ENCODE measurements at places on chromosomes 7 and 10.

- no peak for DNase-seq
Observed at GRCh38 chr7:69624435-69625230, 26.4 kb downstream of the AUTS2 start.

GRCh38 chr7:44285561-44285960 is 39.8 kb downstream of the CAMK2B start:
- DNase-seq: no peak

GRCh38 chr10:70664702-70665195 is 7.6 kb upstream of the ADAMTS14 start:
- no peak for DNase-seq

GRCh38 chr10:87700031-87700796 is 40.5 kb downstream of the PAPSS2 start:
- no peak for DNase-seq

DNA sequence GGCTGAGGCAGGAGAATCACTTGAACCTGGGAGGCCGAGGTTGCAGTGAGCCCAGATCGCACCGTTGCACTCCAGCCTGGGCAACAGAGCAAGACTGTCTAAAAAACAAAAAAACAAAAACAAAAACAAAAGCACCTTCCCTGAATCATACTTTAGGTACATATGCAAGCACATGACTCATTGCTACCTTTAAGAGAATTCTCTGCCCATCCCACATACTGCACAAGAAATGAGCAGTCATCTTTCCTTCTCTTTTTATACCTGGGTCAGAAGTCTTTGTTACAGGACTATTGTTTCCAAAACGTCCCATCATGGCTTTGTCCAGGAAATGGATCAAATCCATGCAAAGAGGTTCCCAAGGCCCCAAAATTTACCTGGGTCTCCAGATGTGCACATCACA is 21.5 kb upstream of the AKR1B10 start:
- no peak for DNase-seq

- no peak for DNase-seq
Observed at GRCh38 chr7:45881759-45882464, 6.4 kb upstream of the IGFBP1 start.

GRCh38 chr7:136514776-136515175 is 353.7 kb upstream of the CHRM2 start:
- no peak for DNase-seq

- DNase-seq: no peak
Observed at GRCh38 chr10:127918572-127918971, 11.7 kb downstream of the PTPRE start.

DNA sequence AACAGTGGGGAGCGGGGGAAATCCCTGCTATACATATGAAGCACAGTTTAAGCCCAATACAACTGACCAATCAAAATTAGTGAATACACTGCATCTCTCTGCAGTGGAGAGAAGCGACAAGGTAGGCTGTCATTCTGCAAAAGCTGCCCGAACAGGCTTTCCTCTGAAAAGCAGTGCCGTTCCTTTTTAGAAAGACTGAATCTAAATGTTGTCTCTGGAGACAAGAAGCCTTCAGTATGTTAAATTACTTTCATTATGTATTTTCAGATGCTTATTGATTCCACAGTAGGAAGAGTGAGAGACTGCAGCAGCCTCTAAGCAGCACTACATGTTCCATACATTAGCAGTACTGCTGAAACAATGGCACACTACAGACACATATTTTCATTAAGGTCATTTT is at the start of gene GPR22:
Gene GPR22, plus strand, starts transcription at position 129 of the 400 bp plus-strand sequence. CDS start 4,004 bp downstream, outside the sequence.
- DNase-seq: no peak

DNA sequence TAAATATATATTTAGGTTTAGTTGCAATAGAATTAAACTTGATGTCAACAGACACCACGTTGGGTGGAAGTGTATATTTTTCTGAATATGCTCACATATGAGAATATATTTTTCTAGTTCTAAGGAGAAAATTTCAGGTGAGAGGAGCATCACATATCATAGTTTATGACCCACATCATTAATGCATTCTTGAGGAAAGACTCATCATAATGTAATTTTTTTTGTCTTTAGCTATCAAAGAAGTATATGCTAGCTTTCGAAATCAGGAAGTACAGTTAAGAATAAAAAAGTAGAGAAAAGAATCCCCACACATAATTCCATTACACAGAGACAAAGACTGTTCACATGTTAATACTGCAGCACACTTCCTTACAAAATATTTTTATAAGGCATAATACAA is 30.4 kb downstream of the A1CF start:
- no peak for DNase-seq

DNA sequence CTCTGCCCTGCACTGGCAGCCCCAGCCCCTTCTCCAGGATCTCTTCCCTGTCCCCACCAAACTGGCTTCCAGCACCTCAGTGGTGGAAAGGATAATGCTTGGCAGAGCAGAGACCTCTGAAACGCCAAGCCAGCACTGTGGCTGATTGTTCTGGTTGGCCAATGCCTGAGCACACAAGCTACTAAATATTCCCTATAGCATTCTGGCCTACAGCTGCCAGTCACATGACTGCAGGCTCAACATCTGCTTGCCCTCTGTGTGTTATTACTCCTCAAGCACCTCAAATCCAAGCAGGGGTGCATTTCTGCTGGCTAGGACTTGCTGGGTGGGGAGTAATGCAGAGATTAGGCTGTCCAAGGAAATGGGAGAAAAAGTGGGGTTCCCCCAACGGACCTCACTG is 6.1 kb downstream of the TBATA start:
- DNase-seq: no peak

DNA sequence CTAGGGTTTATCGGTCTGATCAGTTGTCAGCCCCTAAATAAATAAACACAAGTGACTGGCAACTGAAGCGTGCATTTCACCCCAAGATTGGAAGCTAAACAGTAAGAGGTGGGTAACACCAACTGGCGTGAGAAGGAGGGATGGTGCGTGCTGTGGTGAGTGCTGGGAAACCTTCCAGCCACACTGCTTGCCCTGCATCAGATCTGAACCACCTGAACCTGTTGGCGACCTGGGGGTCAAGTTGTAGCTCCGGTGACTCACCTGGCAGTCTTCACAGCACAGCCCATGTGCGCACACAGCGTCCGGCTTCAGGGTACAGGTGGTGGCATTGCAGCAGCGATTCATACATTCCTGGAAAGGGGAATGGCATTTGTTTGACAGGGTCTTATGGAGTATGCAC is 170.1 kb downstream of the FANK1 start:
- DNase-seq: no peak

- DNase-seq: no peak
Observed at GRCh38 chr10:88783724-88784123, 18.8 kb upstream of the LIPM start.

GRCh38 chr10:131933016-131933695 is 32.3 kb downstream of the PPP2R2D start:
- DNase-seq: no peak

- DNase-seq: no peak
Observed at GRCh38 chr7:73716318-73716890, 3.1 kb downstream of the STX1A start.

- DNase-seq: no peak
Observed at GRCh38 chr10:111137007-111137406, 60.2 kb downstream of the ADRA2A start.

DNA sequence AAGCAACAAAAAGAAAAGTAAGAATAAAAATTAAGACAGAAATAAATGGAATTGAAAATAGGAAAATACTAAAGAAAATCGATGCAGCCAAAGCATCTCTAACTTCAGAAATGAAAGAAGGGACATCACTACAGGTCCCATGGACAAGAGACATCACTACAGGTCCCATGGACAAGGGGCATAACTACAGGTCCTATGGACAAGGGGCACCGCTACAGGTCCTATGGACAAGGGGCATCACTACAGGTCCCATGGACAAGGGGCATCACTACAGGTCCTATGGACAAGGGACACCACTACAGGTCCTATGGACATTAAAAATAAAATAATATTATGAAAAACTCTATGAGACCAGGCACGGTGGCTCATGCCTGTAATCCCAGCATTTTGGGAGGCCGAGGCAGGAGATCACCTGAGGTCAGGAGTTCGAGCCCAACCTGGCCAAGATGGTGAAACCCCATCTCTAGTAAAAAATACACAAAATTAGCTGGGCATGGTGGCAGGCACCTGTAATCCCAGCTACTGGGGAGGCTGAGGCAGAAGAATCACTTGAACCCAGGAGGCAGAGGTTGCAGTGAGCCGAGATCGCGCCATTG is 101.0 kb upstream of the DNAAF5 start:
- no peak for DNase-seq

- DNase-seq: no peak
Observed at GRCh38 chr10:124127563-124127962, 34.2 kb upstream of the CHST15 start.
